ENCODE measurements at places on chromosomes 16 and 17. TPM values are rescaled to one million over a fixed set of nuclear protein-coding genes. Genes with fewer than 3 reads are reported as not detected.

GRCh38 chr17:81543339-81543675 is 8.8 kb downstream of the FAAP100 start:
- DNase-seq: peak; percentile 42

- DNase-seq: no peak
Measured at GRCh38 chr16:50688083-50688482, 5.3 kb upstream of the NOD2 start.

The ABCC11 gene
- not detected for total RNA-seq

The ACD gene
- total RNA-seq: 7.9 TPM

DNA sequence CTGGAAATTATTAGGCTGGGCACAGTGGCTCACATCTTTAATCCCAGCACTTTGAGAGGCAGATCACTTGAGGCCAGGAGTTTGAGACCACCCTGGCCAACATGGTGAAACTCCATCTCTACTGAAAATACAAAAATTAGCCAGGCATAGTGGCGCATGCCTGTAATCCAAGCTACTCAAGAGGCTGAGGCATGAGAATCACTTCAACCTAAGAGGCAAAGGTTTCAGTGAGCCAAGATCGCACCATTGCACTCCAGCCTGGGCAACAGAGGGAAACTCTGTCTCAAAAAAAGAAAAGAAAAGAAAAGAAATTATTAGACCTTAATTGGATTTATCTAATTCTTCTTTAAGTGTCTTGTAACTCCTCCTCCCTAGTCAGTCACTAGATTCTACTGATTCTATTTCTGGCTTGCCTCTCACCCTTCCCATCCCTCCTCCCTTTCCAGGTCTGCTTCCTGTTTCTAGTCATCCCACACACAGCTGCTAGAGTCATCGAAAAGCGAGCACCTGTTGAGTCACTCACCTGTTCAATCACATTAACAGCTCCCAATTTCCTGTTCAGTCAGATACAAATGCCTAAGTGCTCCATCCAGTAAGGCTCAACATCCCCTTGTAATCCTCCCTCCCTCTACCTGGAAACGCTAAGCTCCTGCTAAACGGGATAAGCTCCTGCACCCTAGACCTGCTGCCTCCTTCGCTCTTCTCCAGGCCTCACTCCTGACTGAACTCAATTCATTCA is 34.6 kb downstream of the ERN1 start:
- DNase-seq: no peak

DNA sequence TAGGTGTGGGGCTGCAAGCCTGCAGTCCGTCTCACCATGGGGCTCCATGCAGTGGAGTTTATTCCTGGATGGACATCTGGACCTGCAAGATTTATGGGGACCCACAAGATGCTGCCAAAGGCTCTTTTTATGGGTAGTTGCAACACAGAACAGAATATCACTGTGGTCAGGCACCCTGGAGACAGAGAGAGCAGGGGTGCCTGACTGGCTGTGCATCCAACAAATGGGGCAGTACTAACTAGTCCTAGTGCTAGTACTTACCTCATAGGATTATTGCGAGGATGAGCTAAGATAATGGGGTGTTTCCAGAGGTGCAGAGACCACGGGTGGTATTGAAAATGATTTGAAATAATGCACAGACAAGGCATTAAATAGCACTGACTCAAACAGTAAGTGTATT is 42.4 kb upstream of the MMP2 start:
- no peak for DNase-seq

DNA sequence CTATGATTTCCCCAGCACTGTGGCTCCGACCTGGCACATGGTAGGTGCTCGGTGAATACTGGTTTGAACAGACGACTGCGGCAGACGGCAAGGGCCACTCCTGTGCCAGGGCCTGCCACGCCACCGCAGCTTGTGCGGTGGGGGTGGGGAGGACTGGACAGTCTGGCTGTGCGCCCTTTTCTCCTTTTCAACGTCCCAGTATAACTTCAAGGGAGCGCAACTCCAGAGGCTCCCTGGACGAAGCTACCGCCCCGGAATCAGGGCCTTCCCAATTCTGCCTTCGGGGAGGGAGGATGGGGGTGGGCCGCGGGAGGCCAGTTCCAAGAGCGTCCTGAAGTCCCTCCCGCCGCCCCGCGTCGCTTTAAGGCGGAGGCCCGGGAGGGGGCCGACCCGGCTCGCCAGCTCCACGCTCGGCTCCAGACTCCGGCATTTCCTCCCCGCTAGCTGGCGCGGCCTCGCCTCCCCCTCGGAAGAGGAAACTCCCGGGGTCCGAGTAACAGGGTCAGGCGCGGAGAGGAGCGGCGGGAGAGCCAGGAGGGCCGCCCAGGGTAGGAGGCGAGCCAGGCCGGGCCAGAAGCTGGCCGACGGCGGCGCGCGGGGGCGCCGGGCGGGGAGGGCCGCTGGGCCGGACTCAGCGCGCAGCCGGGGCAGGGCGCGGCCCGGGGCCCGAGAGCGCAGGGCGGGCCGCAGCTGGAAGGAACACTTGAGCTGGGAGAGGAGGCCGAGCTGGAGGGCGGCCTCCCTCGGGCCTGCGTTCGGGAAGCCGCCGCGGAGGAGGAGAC is at the start of gene ITPRIPL2:
Gene ITPRIPL2, plus strand, starts transcription at position 388 of the 782 bp plus-strand sequence. CDS start 498 bp downstream, outside the sequence.
- DNase-seq: peak; percentile 97

- no peak for DNase-seq
Measured at GRCh38 chr16:11503566-11503965, 83.2 kb downstream of the LITAF start.

The CPNE7 gene
- not detected for total RNA-seq

GRCh38 chr17:77887110-77887463 is 71.4 kb upstream of the TNRC6C start:
- DNase-seq: no peak

DNA sequence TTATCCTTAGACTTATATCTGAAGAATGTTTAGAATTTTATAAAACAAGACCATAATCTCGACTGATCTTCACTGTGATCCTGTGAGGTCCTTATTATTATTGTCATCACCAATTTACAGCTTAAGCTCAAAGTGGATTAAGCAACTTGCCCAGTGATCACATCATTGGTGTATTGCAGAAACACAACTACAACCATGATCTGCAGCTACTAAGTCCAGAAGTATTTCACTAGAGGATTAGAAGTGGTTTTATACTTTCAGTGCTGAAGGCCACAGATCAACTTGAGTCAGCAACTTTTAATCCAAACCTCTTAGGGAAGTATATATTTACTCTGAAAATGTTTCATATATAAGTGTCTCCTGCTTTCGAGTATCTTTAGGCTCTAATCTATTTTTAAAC is 624.3 kb upstream of the SOX9 start:
- no peak for DNase-seq

The TMEM238L gene
- total RNA-seq: not detected

DNA sequence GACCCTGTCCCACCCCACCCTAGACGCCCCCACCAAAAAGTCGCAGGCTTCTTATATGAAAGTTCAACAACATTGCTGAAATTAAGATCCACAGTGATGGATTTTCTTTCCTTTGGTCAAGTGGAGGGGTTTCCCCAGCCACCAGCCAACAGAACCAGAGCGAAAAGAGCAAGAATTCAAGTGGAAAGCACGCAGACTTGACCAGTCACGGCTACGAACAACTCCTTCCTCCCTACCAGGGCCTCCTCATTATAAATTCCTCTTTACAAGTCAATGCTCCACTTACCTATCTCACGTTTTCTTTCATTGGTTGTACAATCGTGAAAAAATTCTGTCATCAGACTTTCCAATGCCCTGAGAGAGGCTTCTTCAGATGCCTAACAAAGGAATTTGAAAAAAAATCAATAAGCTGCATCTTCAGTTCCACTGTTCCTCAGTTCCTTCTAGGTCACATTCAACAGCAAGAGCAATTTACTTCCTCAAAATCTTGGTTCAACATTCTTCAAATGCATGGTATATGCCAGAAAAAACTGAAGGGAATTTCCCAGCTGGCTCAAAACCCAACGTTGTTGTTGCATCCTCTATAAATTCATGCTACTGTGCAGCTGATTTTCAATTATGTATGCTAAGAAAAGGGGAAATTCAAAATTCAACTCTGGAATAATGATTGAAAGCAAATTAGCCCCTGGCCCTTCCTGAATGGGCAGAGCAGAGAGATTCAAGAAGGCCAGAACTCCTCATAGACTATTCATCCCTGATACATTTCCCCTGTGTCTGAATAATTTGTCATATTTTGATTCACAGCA is 30.9 kb downstream of the XPO6 start:
- no peak for DNase-seq

The KRTAP4-3 gene
- total RNA-seq: not detected

- peak; percentile 79 for DNase-seq
Measured at GRCh38 chr16:75256059-75256571, 4.7 kb upstream of the BCAR1 start.

DNA sequence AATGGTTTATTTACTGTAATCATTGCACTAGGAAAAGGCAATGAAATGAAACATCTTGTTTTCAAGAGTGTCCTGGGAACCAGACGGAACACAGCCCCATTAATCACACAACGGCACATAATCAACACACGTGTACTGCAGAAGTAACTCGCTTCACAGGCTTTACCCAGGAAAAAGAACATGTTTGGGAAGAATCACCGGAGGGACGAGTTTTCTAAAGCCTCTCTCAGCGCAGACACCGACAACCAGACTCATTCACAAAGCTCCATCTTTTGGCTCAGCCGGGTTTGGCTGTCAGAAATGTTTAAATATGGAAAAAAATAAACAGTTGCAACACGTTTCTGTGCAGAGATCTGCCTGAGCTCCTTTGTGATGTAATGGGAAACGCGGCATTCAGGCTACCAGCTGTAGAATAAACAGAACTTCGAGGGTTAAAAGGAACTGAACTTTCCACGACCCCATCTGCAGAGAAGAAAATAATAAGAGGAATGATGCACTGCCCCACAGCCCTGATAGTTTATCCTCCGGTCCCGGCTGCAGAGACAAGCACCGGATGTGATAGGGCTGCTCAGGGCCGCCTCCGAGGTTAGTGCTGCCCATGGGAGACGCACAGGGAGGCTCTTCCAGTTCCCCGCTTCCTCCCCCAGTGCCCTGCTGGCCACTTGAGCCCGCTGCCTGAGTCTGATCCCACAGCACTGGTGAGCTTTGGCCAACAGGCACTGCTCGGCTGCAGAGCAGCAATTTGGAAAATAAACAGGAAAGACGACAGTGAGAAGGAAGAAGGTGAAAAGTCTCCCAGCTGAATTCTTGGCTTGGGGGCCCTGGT is 119.8 kb downstream of the HIC1 start:
- DNase-seq: peak; percentile 94

DNA sequence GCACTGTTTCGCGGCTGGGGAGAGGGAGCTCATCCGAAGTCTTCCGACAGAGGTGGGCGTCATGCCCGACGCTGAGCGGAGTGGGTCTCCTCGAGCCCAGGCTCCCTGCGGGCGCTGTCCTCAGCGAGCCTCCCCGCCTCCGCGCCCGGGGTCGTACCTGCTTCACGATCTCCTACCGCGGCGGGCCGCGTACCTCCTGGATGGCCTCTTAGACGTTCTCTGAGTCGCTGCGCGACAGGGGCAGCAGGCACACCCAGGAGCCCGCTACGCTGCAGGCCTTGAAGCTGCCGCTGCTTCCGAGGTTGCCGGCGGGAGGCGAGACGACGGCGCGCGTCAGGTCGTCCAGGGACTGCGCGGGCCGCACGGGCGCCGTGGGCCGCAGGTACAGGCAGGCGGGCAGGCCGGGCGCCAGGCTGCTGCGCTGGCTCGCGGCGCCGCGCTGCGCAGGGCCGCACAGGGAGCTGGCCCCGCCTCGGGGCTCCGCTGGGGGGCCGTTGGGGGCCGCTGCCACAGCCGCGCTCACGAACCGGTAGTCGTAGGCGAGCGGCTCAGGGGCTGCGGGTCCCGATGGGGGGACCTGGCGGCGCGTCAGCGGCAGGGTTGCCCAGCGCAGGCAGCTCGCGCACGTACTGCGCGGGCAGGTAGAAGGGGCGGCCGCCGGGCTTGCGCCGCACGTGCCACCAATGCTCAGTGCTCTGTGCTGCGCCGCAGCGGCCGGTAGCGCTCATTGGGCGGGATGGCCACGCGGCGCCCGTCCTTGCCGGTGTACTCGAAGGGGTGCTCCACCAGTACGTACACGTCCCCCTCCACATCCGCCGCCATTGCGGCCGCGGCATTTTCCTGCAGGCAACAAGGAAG is 116.4 kb upstream of the SMURF2 start:
- peak; percentile 35 for DNase-seq

DNA sequence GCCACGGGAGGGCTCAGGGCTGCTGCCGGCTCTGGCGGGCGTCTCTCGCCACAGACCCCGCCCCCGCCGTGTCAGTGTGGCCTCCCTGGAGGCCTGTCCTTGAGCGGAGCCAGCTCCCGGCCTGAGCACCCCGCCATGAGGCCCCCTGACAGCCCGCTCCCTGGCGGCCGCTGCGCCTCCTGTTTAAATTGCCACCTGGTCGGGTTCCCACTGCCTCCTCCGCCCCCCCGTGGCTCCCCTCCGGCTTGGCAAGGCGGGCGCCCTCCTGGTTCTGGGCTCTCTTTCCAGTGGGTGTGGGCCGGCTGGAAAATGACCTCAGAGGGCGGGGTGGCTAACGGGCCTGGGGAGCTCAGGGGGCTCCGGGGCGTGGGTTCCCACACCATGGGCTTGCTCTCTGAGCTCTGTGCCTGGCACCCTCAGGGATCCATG is 42.1 kb upstream of the SSTR5 start:
- DNase-seq: peak; percentile 86

DNA sequence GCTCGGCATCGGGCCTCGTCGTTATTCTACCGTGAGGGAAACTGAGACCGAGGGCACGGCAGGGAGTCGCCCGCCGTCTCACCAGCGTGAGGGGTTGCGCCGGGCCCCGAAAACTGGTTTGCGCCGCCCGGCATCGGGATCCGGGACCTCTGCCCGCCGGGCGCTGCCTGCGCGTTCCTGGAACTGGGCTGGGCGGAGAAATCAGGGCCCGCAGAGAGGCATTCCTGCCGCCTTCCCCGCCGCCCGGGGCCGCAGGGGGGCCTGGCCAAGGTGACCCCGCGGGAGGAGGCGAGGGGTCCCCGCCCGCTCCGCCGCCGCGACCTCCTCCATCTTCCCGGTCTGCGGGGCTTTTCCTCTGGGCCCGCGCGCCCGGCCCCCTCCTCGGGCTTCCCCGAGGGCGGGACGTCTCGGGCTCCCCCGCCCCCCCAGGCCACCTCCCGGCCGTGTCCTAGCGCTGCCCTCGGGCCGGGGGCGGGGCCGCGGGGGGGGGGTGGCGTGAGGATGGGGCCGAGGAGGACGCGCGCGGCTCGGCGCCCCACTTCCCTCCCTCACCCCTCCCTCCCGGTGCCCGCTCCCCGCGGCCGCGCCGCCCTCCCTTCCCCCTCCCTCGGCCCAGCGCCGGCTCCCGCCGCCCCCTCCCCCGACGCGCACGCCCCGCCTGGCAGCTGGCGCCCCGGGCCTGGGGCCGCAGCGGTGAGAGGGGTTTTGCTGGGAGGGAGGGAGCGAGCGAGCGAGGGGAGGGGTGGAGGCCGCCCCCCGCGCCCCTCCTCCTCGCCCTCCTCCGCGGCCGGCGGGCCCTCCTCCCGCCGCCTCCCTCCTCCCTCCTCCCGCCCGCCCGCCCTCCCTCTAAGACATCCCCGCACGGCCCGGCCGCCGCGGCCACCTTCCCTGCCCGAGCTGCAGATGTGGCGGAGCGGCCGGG is at the start of gene GLIS2:
Gene GLIS2, plus strand, starts transcription at position 882 of the 922 bp plus-strand sequence. CDS start 16,214 bp downstream, outside the sequence.
- DNase-seq: peak; percentile 81

GRCh38 chr17:49438436-49439278 is 24.0 kb upstream of the PHB1 start:
- DNase-seq: no peak

The TOX3 gene
- total RNA-seq: not detected

- DNase-seq: no peak
Measured at GRCh38 chr16:5966004-5966403, 868.4 kb upstream of the EEF2KMT start.

The EEF2K gene
- total RNA-seq: 34.0 TPM

The GDPD1 gene
- total RNA-seq: 3.7 TPM

The TP53TG3B gene
- total RNA-seq: not detected

The PERCC1 gene
- not detected for total RNA-seq

GRCh38 chr17:82786427-82786826 is 34.6 kb downstream of the TBCD start:
- DNase-seq: no peak
